SK-N-SH treated with all-trans-retinoic acid at 6 μM for 48 hours (cell line): ENCODE measurements at places on chromosomes 11 and 22.

DNA sequence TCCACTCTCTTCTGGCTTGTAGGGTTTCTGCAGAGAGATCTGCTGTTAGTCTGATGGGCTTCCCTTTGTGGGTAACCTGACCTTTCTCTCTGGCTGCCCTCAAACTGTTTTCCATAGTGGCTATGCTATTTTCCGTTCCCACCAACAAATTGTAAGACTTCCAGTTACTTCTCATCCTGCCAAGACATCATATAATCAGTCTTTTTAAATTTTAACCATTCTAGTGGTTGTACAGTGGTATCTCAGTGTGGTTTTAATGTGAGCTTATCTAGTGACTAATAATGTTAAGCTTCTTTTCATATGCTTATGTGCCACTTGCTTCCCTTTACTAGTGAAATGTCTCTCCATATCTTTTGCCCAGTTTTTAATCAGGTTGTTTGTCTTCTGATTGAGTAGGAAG, 13.6 kb upstream of the TRIM29 start:
- ATAC-seq, result no peak

DNA sequence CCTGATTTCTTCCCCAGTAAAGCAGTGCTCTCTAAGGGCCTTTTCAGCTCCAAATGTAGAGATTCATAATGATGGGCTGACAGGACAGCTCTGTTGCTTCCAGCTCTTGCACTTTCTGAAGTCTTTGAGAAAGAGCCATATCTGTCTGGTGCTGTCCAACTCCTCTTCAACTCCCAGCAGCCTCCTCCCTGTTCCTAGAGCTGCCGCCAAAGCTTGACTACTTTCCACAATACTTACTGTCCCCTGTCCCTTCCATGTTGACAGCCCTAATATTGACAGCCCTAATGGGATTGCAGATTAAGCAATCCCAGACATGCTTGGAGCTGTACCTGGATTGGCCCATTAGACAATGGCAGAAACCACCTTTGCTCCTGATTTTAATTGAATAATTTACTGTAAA, 29.6 kb downstream of the INSC start:
- no peak for ATAC-seq

GRCh38 chr11:132264616-132265015, 894.2 kb downstream of the NTM start:
- ATAC-seq, result no peak

- ATAC-seq, result no peak
Measured at GRCh38 chr11:34188181-34188580, 82.8 kb downstream of the NAT10 start.

DNA sequence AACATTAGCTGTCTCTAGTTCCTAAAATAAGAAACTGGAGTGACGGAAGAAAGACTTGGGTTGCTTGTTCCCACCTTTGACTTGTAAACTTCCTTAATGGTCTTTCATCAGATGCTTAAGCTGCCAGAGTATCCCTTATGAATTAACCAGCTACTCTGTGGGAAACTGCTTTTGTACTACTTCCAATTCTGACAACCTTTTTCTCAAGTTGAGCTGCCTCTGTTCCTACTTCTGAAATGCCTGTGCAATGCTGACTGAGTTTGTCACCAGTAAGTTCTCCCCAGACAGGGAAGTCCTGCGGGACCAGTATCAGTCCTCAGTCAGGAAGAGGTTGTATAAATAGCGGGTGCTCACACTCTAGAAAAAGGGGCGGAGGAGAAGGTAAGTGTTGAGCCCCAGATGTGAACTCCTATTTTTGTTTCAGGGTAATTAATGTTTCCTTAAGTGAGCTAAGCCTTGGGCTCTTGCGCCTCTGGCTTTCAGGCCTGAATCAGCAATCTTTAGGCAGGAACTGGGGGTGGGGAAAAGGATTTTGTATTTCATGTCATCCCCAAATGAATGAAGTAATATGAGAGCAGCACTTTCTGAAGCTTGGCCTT, 67.2 kb downstream of the CECR2 start:
- ATAC-seq, result no peak

- ATAC-seq, result no peak
Measured at GRCh38 chr11:64287676-64288352, 2.2 kb downstream of the GPR137 start.

DNA sequence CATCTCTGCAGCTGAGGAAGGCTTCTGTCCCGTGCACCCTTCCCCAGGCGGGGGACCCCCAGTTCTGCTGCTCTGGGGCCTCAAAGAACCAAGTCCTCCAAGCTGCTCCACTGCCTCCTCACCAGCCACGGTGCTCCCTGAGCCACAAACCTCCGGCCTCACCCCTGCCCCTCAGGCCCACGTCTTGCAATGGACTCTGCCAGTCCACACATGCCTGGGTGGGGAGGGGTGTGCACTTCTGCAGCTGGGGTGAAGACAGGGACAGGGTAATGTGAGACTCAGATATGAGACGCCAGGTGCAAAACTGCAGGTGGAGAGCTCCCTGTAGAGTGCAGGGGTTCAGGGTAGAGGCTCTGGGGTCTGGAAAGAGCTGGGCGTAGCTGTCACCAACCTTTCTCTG, 3.2 kb upstream of the PTDSS2 start:
- no peak for ATAC-seq

GRCh38 chr11:19739872-19740271, 27.2 kb downstream of the NAV2 start:
- ATAC-seq, result peak; percentile 15; the same call in 1 of the 3 replicates

DNA sequence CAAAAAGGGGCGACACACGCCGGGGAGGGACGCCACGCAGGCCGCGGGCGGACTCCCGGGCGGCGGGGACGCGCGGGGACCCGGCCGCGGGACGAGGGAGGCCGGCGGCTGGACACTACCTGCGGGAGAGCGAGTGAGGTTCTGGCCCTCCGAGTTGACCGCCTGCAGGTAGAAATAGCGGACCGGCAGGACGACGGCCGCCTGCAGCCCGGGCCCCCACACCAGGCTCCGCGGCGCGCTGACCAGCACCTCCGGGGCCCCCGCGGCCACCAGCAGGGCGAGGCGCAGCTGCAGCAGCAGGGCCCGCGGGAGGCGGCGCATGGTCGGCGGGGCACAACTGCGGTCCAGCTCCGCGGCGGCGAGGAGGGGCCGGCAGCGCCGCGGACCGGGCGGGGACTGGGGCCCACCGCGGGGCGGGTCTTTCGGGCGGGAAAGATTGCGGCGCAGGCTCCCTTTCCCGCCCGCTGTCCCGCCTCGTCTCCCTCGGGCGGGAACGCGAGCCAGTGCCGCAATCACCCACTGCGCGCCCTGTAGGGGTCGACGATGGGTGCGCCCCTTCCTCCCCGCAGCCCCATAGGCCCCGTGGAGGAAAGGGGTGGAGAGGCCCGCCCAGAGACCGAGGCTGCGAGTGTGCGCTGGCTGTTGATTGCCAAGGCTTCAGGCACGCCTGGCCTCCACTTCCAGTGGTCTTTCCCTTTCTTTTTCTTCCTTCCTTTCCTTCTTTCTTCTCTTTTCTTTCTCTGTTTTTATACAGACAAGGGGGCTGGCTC, at the start of gene POGLUT3:
Gene POGLUT3 (minus strand): TSS at position 339 of the 770 bp plus-strand sequence. CDS start 18 bp downstream, at position 321.
- ATAC-seq, result peak; percentile 73

- no peak for ATAC-seq
Measured at GRCh38 chr11:91854780-91855179, 369.8 kb upstream of the FAT3 start.

GRCh38 chr11:65554057-65554818, 3.9 kb downstream of the LTBP3 start:
- ATAC-seq, result no peak

GRCh38 chr22:40385036-40385782, 14.8 kb downstream of the SGSM3 start:
- no peak for ATAC-seq

- no peak; the same call in 2 of the 3 replicates for ATAC-seq
Measured at GRCh38 chr11:28547321-28547741, 439.1 kb downstream of the METTL15 start.

GRCh38 chr22:26558248-26558895, 31.6 kb downstream of the TPST2 start:
- no peak for ATAC-seq

GRCh38 chr11:61827571-61828378, at the start of gene FADS2:
Gene FADS2 (plus strand): TSS chr11:61828300. CDS start chr11:61828391, 91 bp downstream.
- ATAC-seq, result peak; percentile 87

DNA sequence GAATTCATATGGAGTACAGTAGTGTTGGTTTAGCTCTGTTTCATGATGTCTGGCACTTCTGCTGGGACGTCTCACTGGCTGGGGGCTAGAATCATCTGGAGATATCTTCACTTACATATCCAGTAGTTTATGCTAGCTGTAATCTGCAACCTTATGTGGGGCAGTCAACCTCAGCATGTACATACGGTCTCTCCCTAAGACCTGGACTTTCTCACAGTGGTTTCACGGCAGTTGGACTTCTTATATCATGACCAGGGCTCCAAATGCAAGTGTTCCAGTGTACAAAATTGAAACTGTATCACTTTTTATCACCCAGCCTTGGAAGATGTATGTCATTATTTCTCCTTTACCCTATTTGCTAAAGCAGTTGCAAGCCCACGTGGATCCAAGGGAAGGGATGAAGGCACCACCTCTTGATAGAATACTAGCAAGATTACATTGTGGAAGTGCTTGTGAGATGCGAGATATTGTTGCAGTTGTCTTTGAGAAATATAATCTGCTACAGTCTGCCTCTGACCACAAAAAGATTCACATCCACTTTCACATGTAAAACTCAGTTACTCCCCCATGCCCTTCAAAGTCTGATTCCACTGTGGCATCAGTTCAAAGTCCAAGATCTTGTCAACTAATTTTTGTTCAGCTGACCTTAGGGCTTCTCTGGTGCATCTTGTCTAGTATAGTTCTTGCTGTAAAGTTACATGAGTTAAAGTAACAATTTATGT, 316.6 kb upstream of the NCAM1 start:
- no peak for ATAC-seq

DNA sequence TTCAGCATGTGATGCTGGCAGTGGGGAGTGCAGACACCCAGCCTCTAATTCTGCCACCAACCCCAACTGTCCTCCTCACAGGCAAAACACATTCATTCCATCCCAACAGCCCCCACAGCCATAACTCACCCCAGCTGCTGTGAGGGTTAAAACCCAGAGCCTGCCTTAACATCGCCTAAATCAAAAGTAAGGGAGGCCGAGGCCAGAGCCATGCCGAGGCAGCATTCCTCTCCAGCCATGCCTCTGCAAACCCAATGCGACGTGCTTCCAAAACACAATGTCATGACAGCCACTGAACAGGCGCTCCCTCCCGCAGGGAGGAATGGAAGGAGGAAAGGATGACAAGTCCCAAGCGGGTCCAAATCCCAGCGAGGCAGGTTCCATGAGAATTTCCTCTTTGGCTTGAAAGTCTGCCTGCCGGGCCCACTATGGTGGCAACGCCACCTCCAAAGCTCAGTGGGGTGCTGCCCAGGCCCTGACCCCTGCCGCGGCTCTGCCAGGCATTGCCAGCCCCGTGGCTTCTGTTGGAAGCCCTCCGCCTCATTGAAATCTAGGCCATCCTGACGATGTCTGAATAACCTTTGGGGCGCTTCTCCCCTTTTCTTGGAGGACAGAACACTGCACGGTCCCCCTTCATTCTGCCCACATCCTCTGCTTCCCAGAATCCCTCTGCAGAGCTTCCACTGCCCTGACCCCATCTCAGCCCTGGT, 472.3 kb downstream of the BRD1 start:
- ATAC-seq, result no peak

DNA sequence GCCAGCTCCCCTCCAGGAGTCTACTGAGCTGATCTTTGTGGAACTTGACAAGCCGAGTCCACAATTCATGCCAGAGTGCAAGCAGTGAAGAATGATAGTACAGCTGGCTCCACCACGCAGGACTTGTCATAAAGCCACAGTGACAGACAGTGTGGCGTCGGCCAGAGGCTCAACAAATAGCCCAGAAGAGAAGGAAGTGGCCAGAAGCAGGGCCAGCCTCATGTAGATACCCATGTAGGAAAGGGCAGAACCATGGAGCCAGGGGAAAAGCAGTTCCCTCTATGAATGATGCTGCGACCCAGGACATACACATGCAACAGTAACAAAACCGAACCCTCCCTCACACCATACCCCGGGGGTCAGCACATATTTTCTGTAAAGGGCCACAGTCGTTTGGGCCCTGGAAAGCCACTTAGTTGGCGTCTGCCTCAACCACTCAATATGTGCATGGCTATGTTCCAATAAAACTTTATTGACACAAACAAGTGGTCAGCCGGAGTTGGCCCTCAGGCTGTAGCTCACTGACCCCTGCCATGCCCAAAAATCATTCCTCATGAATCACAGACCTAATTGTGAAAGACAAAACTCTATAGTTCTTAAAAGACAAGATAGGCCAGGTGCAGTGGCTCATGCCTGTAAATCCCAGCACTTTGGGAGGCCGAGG, 161.4 kb downstream of the BRD1 start:
- no peak for ATAC-seq

DNA sequence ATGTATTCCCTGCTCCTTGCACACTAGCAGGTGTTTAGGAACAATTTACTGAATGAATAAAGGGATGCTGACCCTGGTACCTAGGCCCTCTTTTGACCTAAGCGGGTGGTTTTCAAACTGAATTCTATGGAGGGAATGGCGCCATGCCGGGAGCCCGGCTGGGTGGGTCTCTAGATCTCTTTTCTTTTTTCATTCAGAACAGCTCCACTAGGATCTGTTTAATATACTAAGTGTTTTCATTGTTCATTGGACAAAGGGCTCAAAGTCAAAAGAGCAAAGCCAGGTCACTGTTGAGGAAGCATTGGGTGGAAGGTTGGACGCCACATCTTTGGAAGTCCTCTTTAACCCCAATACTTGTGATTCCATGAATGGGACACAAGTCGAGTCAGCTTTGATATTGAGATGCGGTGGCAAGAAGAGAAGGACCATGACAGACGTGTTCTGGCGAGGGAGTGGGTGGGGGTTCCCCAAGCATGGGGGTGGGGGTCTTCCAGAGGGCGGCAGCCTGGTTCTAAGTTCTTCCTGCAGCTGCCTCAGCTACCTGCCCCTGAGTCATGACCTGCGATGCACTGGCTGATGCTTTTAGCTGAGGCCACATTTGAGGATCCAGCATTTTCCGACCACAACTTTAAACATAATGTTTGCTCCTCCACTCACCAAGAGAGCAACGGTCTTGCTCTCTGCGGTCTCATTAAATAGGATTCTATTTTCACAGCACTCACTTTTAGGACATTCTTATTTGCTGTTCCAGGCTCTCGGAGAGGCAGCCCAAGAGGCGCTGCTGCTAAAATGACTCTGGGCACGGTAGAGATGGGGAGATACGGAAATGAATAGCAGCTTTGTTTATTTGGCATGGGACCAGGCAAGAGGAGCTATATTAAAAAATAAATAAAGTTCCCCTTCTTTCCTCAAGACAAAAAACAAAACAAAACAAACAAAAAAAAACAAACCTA, 100.6 kb downstream of the FBXO7 start:
- no peak for ATAC-seq

DNA sequence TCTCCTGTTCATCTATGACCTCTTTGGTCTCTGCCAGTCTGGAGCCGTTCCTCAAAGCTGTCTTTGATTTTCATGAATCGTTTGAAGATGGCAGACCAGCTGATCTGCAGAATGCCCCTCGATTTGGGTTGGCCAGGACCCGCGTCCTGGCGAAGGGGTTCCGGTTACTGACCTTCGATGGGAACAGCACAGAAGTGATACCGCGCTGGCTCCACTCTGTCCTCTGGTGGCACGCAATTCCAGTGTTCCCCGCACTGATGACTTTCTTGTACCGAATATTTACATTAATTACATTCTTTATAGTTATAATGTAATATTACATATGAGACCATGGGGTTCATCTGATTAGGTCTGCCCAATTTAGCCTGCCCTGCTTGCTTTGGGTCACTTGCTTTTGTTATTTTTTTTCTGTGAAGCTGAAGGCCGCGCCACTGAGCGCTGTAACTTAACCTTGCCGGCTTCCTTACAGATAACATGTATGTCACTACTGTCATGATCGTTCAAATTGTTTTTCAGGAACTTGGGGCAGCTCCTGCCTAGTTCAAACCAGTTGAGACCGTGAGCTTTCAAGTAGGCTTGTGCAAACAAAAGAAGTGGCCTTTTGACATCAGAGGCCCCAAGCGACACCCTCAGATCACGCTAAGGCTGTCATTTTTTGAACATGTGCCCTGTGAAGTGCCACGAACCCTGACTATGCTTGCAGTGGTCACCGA, 4.1 kb upstream of the USP18 start:
- no peak for ATAC-seq
